Heart right ventricle (tissue), 16 donors: ENCODE measurements at places on chromosomes 2 and 18. TPM values are rescaled to one million over a fixed set of nuclear protein-coding genes. Genes with fewer than 3 reads are reported as not detected.

DNA sequence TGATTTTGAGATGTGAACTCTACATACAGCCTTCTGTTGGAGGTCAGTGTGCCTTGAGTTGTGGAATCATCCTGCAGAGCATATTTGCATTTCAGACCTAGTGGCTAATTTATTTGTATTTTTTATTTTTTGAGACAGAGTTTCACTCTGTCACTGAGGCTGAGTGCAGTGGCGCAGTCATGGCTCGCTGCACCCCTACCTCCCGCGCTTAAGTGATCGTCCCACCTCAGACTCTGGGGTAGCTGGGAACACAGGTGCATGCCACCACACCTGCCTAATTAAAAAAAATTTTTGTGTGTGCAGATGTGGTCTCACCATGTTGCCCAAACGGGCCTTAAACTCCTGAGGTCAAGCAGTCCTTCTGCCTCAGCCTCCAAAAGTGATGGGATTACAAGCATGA is 104.4 kb downstream of the ASXL3 start:
- no peaks in the 10 kb centered on the region for H3K4me1 ChIP-seq
- no peak overlapping the region for H3K4me3 ChIP-seq
- no peaks in the 10 kb centered on the region for H3K36me3 ChIP-seq
- no peaks in the 10 kb centered on the region for H3K27me3 ChIP-seq

DNA sequence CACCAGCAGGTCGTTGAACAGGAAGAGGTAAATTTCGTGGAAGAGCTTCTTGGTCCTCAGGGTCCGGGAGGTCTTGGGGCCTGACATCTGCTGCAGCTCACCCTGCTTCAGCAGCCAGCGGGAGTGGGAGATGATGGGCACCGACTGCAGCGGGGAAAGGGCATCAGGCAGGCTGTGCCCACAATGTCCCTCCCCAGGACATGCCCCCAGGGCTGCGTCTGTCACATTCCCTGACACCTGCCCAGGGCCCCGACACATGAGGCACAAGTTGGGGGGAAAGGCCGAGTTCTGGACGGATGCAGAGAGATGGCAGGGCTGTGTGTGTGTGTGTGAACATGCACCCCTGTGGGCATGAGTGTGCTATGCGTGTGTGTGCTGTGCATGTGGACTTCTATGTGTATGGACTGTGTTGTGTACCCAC is 13.9 kb downstream of the SNORC start:
- no peaks in the 10 kb centered on the region for H3K27me3 ChIP-seq
- DNase-seq, result no peak
- H3K4me3 ChIP-seq, result no peak overlapping the region
- no peak overlapping the region for H3K27ac ChIP-seq
- H3K4me1 ChIP-seq, result no peaks in the 10 kb centered on the region
- no peaks in the 10 kb centered on the region for H3K36me3 ChIP-seq

The RAX gene
- not detected for total RNA-seq

The GCG gene
- not detected for total RNA-seq

The DPYSL5 gene
- not detected for total RNA-seq

The ALPP gene
- total RNA-seq, result not detected

The C2orf80 gene
- not detected for total RNA-seq

The FBLN7 gene
- 1.2 TPM for total RNA-seq

DNA sequence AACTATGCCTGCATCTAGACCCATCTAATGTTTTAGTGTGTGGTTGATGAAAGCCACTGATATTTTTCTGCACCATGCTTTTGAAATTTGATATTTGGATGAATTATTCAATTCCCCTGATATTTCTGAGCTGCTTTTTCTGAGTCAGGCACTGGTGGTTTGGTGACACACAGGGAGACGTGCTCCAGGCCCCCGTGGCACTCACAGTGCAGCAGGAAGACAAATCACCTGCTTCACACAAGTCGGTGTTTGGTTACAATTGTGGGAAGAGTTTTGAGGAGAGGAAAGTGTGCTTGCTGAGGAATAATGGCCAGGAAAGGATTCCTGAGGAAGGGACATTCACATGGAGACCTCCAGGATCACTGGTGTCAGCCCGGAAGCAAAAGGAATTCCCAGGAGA is 179.7 kb downstream of the ACKR3 start:
- H3K27ac ChIP-seq, result no peak overlapping the region
- no peak overlapping the region for H3K4me3 ChIP-seq
- H3K4me1 ChIP-seq, result peaks cover 26% of the 10 kb centered on the region
- no peaks in the 10 kb centered on the region for H3K36me3 ChIP-seq
- no peak for DNase-seq

The DNAH7 gene
- 0.21 TPM for total RNA-seq

DNA sequence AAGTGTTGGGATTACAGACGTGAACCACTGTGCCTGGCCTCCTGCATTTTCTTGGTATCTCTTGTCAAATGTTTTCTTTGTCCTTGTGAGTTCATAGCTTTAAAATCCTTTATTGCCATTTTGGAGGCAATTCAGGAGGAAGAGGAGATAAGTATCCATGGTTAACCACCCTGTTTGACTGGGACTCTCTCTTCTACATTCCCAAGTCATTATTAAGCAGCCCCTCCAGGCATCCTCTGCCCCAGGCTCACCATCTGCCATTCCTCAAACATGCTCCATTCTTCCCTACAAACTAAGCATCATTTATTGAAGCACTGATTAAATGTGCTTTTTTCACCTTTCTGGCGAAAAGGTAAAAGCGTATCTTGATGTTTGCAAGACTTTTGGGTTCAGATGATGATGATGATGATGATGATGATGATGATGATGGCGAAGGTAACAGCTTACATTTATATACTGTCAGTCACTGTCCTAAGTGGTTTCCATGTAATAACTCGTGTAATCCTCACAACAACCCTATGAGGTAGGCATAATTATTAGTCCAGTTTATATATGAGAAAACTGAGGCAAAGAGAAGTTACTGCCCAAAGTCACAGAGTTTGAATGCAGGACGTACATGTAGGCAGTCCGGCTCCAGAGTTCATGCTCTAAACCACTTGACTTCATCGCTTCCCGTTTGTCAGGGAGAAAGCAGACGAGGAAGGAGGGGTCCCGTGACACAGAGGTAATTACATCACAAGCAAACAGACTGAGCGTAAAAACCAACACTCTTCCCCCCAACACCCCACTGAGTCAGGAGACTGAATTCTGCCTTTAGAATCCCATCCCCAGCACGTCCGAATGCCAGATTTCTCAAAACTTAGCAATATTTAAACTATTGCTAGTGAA is 69.7 kb upstream of the ACKR3 start:
- no peaks in the 10 kb centered on the region for H3K27me3 ChIP-seq
- H3K4me3 ChIP-seq, result no peak overlapping the region
- no peaks in the 10 kb centered on the region for H3K36me3 ChIP-seq
- no peaks in the 10 kb centered on the region for H3K4me1 ChIP-seq

DNA sequence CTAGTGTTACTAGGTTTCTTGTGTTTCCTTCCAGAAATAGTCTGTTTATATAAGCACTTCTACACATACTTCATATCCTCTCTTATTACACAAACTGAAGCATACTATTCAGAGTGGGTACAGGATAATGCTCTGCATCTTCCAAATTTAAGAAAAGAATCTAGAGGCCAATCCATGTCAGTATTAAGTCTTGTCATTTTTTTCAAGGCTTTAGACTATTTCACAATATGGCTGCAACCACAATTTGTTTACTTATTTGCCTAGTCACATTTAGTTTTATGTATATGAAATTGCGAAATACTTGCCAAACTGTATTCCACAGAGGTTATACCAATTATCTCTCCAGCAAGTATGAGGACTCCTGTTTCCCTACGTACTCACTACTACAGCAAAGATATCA is 27.9 kb downstream of the IWS1 start:
- no peaks in the 10 kb centered on the region for H3K36me3 ChIP-seq
- no peak for DNase-seq
- no peaks in the 10 kb centered on the region for H3K27me3 ChIP-seq
- H3K4me1 ChIP-seq, result no peaks in the 10 kb centered on the region
- no peak overlapping the region for H3K27ac ChIP-seq

- no peak for DNase-seq
- H3K27me3 ChIP-seq, result no peaks in the 10 kb centered on the region
- no peak overlapping the region for H3K4me3 ChIP-seq
- H3K36me3 ChIP-seq, result no peaks in the 10 kb centered on the region
- no peak overlapping the region for H3K27ac ChIP-seq
- H3K4me1 ChIP-seq, result peaks cover 3% of the 10 kb centered on the region
These were observed 48.4 kb upstream of the LAPTM4A start for GRCh38 chr2:20099780-20100179.

The SLC66A2 gene
- 29.7 TPM for total RNA-seq

DNA sequence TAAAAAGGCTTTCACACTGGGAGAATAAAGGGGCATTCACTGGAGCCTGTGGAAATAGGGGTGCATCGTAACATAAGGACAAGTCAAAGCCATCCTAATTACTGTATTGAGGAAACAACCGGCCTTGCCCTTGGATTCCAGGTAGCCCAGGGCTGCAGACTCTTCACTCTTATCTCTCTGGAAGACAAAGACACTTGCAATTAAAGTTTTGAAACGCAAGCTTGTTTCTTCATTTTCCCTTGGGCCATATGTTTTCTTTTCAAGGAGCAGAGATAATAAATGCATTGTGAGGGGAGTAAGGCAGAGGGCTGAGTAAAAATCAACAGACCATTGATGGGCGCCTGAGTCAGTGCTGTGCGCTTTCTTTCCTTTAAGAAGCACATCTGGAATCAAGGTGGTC is 11.5 kb downstream of the TNFRSF11A start:
- H3K27me3 ChIP-seq, result peaks cover 49% of the 10 kb centered on the region
- no peak for DNase-seq
- no peak overlapping the region for H3K27ac ChIP-seq

The CLIP4 gene
- total RNA-seq, result 47.6 TPM

DNA sequence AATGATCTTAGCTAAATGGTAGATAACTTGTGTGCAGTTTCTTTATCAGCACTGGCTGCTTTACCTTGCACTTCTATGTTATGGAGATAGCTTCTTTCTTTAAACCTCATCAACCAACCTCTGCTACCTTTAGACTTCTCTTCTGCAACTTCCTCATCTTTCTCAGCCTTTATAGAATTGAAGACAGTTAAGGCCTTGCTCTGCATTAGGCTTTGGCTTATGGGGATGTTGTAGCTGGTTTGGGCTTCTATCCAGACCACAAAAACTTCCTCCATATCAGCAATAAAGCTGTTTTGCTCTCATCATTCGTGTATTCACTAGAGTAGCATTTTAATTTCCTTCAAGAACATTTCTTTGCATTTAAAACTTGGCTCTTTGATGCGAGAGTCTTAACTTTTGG is 123.7 kb downstream of the PIK3C3 start:
- H3K27me3 ChIP-seq, result no peaks in the 10 kb centered on the region
- no peak for DNase-seq
- no peak overlapping the region for H3K4me3 ChIP-seq

GRCh38 chr2:229947544-229947943 is 25.2 kb downstream of the FBXO36 start:
- H3K27me3 ChIP-seq, result no peaks in the 10 kb centered on the region
- DNase-seq, result no peak
- H3K36me3 ChIP-seq, result no peaks in the 10 kb centered on the region
- H3K4me1 ChIP-seq, result no peaks in the 10 kb centered on the region
- no peak overlapping the region for H3K27ac ChIP-seq
- H3K4me3 ChIP-seq, result no peak overlapping the region

The BUB1 gene
- 1.1 TPM for total RNA-seq

DNA sequence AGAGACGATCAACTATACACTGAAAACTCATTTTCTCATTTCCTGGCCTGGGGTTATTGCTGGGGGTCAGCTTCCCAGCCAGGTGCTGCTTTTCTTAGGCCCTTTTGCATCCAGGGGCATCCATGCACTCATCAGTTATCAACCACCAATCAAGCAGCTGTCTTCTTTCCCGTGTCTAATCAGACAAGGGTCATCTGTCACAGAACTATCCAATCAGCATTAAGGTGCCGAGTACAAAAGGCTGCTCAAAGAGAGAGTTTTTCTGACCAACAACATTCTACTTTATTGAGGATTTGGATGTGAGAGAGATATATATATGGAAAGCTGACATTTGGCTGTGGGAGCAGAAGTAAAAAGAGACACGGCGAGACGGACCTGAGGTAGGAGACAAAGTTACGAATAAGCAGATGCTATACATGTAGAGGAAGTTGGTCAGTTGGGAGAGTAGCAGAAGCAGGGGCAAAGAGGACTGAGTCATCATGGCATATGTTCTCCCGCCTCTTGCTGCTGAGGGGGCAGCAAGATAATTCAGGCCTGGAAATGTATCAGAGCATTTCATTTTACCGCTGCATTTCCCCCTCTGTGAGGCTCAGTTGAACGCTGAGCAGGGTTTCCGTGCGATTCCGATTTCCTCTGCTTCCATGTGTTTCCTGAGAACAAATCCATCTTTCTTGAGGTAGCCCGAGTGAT is 129.3 kb downstream of the NUP35 start:
- DNase-seq, result no peak
- no peak overlapping the region for H3K27ac ChIP-seq
- H3K4me1 ChIP-seq, result no peaks in the 10 kb centered on the region
- H3K27me3 ChIP-seq, result no peaks in the 10 kb centered on the region

- H3K4me1 ChIP-seq, result peaks cover 23% of the 10 kb centered on the region
- no peak overlapping the region for H3K4me3 ChIP-seq
- H3K27ac ChIP-seq, result no peak overlapping the region
These were observed 194.4 kb upstream of the ID2 start for GRCh38 chr2:8487461-8487932.

GRCh38 chr2:100504542-100504941 is 34.3 kb downstream of the NMS start:
- H3K27ac ChIP-seq, result no peak overlapping the region
- no peaks in the 10 kb centered on the region for H3K36me3 ChIP-seq
- H3K27me3 ChIP-seq, result no peaks in the 10 kb centered on the region
- no peaks in the 10 kb centered on the region for H3K4me1 ChIP-seq
- H3K4me3 ChIP-seq, result no peak overlapping the region

DNA sequence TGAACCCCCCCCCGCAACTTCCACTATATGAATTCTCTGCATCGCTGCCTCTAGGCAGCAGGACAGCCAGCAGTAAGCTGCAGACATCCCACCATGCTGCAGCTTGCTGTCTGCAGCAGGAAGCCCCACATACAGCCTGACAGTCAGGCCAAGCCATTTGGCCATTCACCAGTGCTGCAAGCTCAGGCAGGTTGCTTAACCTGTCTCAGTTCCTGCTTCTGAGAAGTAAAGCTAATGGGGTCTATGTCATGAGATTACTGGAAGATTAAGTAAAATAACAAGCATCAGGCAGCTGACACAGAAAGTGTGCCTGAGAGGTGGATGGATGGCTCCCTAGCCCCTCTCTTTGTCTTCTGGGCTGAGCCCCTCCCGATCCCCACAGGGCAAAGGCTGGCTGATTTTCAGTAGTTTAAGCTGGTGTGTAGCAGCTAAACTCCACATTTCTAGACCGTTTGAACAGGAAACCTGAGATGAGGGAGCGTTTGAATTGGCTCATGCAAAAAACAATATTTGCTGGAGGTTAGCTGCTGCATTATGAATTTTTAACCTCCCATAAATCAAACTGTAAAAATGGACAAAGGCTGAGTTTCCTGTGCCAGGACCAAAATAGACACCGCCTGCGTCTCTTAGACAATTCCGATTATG is 193.8 kb upstream of the ARL4C start:
- H3K4me3 ChIP-seq, result no peak overlapping the region
- no peak overlapping the region for H3K27ac ChIP-seq
- H3K27me3 ChIP-seq, result no peaks in the 10 kb centered on the region
